ENCODE measurements at places on chromosomes 4 and X.

- no peak for DNase-seq
These were observed 54.1 kb downstream of the GAB1 start for GRCh38 chr4:143390764-143391163.

GRCh38 chrX:54530357-54530900, 410 bp downstream of the GNL3L start:
- DNase-seq, result no peak

GRCh38 chrX:18401848-18402213, 23.6 kb upstream of the CDKL5 start:
- no peak for DNase-seq

DNA sequence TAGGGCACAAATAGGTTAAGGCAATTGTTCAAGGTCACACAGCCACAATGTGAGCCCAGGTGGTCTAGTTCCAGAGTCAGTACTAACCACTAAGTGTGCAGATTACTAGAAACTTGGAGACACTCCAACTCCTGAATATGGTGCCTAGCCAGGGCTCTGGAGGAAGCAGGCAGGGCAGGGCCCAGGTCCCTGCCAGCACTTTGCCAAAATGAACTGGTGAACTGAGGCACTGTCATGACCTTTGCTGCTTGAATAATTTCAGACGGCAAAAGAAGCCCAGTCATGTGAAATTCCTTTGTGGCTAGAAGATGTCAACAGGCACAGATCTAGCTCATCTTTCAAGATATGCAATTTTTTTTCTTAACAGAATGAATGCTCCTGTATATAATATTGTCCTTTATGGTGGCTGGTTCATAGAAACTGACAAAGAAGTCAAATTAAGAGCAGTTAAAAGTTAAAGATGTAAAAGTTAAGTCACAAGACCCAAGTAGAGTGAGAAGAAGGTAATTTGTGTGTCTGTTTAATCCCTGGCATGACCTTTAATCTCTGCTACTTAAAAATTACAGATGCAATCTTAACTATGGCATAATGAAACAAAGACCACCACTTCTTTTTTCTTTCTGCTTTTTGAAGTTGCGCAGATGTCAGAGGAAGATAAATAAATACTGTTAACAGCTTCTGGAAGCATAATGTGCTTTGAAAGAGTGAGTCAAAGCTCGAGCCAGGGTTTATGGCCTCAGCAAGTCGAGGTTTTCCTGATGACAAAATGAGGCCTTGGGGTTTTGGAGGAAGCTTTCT, 54.1 kb downstream of the SHROOM3 start:
- DNase-seq, result no peak

GRCh38 chr4:90328558-90328957, 201.4 kb downstream of the CCSER1 start:
- peak; percentile 70 for DNase-seq

DNA sequence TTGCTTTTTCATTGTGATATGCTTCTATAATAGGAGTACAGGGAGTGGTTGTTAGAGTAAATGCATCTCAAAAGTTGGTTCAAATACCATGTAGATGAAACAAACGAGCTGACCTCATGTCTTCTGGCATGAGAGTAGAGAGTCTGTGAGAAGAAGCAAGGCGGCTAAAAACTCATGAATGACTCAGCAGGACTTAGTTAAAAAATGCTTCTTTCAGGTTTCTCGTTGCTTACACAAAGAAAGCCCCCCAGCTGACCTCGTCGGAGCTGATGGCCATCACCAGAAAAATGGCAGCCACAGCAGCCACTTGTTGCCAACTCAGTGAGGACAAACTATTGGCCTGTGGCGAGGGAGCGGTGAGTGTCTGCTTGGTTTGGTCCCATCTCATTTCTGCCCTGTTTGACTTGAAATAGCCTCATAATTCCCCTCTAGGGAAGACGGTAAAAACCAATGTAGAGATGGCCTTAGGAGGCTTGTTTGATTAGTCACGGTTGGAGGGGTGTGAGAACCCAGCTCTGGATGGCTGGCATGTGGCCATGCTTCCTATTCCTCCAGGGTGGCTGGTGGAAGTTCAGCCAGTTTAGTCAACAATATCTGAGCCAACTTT, 14.5 kb downstream of the AFP start:
- DNase-seq, result no peak

DNA sequence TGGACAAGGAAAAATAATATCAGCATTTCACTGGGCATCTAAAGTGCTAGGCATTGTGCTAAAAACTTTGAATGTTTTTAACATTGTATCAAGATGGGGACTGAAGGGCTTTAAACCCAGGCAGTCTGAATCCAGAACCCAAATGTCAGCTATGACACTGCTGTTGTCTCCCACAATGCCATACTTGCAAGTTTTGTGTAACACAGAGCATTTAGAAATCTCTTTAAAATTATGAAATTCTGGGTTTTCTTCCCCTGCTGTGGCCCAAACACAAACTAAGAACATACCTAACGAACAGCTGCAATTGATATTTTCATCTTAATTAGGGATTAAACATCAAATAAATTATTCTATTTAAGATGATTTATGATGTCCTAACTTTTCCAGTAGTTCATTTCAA, 66.8 kb upstream of the LSM6 start:
- no peak for DNase-seq
